ENCODE measurements at places on chromosomes 1 and 21.
A peak's percentile ranks its signal among the peaks of the same experiment; 100 is the strongest.

DNA sequence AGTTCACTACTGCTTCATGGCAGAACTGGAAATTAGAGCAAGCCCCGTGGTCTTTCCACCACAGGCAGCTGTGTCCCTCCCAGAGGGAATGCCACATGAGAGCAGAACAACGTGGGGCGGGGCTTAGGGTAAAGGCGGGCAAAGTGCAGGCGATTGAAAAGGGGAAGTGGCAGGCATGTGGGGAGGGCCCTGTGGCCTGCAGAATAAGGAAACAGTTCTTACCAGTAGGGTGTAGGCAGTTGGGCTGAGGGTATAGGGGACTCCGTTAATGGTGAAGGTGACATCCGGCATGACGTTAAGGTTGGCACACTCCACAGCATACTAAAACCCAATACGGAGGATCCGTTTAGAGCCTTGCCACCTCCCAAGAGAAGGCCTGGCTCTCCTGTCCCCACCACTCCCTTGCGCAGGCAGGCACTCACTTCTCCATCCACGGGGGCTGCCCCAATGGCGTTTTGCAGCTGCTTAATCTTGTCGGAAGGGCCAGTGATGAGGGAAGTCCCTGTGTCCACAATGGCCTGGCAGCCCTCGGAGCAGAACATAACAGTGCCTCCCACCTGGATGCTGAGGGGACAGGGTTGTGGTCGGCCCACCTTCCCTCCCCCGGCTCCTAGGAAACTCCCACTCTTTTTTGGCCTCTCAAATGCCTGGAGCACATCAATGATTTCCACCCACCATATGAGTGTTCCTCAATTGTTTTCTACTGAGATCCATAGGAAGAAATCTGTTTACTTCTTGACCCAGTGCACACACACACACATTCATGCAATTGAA, 9.1 kb upstream of the RAB7B start:
- DNase-seq: no peak

DNA sequence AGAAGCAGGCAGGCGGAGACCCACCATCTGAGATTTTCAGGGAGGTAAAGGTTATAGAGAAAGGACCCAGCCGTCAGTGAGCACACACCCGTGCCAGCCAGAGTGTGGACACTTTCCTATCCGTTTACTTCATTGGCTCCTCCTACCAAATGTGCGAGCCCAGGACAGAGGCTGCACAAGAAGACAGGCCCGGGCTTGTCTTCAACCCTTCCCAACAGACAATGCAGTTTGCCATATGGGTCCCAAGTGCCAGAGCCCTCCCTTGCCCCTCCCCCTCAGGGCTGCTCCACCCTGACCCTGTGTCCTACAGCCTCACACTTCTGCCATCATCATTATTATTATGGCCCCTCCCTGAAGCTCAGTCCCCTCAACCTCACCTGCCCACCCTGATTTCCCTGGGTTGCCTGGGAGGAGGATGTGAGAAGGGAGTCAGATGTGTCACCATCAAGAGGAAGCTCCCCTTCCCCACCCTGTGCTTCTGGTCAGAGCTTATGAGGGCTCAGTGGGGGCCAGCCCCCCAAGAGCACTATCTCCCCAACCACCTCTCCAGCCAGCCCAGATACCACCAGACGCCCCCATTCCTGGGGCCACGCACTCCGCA, 9.4 kb downstream of the LAPTM5 start:
- peak; percentile 71 for DNase-seq

GRCh38 chr1:197076585-197076984, 9.5 kb upstream of the F13B start:
- DNase-seq: no peak

DNA sequence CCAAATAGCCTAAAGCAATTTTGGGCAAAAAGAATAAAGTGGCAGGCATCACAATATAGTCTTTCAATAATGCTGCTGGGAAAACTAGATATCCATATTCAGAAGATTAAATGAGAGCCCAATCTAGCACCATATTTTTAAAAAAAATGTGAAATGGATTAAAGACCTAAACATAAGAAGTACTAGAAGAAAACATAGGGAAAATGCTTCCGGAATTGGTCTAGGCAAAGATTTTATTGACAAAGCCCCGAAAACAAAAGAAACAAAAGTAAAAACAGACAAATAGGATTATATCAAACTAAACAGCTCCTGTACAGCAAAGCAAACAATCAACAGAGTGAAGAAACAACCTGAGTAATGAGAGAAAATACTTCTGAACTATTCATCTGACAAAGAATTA, 48.6 kb upstream of the KCNK1 start:
- DNase-seq: no peak

DNA sequence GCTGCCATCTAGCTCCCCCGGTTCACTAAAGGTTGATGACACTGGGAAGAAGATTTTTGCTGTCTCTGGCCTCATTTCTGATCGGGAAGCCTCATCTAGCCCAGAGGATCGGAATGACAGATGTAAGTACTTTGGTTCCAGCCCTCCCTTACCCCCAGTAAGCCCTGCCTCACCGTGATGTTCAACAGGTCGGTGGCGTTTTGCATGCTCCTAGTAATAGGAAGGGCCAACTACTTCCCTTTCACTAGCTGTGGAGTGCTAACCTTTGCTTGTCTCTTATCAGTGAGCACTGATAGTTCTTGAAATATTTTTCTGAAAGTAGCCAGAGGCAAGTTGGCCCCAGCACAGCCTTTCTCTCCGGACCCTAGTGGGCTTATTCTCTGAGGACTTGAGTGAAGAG, 7.5 kb downstream of the RNF220 start:
- DNase-seq: no peak

- DNase-seq: no peak
These were observed 84.7 kb downstream of the NDUFS5 start for GRCh38 chr1:39110882-39111281.

DNA sequence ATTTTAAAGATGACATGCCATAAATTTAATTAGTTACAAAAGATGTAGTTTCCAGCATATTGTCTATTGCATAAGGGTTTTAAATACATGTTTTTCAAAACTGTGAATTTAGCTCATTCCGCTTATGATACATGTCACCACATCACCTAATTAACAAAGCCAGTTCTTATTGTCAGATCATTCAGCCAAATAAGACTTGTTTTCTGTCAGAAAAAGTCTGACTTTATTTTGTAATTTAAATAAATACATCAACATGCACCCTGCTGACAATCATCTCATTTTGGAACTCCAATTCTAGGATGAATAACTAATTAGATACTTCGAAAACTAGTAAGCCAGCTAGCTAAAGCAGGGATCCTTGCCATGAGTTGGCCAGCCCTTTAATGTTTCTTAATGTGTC, 110.9 kb upstream of the APP start:
- DNase-seq: no peak

DNA sequence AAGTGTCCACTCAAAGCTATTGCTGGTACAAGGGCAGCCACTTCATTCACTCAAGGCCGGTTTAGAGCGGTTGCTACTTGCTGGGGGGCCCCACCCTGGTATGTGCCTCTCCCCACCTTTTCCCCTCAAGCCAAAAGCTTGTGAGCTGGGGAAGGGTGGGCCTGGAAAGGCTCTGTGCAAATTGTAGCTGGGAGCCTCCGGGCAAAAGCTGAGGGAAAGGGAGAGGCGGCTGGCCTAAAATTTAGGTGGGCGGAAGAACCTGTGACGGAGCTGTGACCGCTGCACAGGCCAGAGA, 306 bp upstream of the SH3D21 start:
- DNase-seq: no peak

All from NCI-H345 (cell line).